ENCODE measurements at places on chromosomes 2 and 18. TPM values are rescaled to one million over a fixed set of nuclear protein-coding genes. Genes with fewer than 3 reads are reported as not detected.
A peak's percentile ranks its signal among the peaks of the same experiment; 100 is the strongest.

Gene NR4A2
- 36.1 TPM for total RNA-seq

Gene TACR1
- not detected for total RNA-seq

Gene KIAA2012
- total RNA-seq, result not detected

Gene DSG1
- total RNA-seq, result not detected

Gene CCDC102B
- total RNA-seq, result 4.3 TPM

Gene LCT
- total RNA-seq, result 0.29 TPM

Gene ERMN
- 3.5 TPM for total RNA-seq

Gene EHD3
- total RNA-seq, result 0.95 TPM

Gene CNGA3
- not detected for total RNA-seq

Gene CROCC2
- not detected for total RNA-seq

Gene SCN9A
- total RNA-seq, result 0.38 TPM

Gene L3MBTL4
- 0.12 TPM for total RNA-seq

Gene CGREF1
- 2.4 TPM for total RNA-seq

DNA sequence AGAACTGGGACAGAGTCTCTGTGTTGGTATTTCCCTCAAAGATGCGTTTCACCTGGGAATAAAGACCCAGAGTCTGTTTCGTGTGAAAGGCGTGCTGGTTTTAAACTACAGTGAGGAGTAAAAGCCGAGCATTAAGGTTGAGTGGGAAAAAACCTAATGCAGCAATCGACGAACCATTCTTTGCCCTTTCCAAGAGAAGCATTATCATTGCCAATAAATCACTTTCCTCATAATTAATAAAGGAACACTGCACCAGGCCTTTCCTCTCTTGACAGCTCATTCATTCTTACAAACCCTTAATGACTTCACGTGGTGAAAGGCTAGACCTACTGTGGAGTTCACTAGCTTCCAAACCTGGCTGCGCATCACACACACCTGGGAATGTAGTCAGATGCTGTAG lies 896 bp upstream of the SLC8A1 start:
- DNase-seq, result no peak

DNA sequence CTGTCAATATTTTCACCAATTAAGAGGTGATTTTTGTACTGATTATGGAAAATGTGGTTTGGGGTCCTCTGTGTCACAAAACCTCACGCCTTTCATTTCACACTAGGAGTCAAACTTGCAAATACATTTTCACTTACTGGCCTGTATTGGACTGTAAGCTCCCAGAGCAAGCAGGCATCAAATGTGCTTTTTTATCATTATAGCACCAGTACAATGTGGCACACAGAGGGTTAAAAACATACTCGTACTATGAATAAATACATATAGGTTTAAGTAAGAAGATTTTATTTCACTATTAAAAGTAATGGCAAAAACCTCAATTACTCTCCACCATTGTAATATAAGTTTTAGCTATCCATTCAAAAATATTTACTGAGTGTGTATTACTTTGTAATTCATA lies 56.7 kb downstream of the ABCB11 start:
- DNase-seq, result no peak

DNA sequence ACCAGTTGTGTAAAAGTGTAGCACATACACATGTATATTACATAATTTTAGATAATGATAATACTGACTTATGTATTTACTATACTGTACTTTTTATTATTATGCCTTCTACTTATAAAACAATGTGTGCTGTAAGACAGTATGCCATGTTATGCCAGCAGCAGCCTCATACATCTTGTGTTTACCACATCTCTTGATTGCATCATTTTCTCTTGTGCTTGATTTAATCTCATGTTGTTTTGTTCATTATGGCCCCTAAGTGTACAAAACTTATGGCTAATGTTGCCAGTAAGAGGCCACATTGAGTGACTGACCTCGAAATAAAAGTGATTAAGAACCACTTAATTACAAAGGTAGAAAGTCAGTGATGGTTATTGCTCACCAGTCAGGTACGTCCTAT lies 128.0 kb upstream of the SP5 start:
- no peak for DNase-seq

DNA sequence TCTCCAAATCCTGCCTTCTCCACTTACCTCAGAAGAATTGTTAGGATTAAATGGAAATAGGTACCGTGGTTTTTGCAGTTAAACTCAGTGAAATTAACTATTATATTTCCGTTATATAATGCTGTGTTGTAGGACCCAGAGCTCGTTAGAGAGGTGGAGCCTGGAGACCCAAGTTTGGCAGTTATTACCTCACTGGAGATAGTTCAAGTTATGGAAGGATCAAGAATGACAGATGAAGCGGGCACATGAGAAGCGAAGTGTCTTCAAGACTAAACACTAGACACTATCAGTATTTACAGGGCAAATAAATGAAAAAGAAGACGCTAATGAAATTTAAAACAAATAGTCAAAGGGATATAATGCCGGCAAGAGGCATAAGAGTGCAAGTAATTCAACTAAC lies 866 bp downstream of the CWC22 start:
- DNase-seq, result no peak

GRCh38 chr2:43313642-43314017 lies 87.2 kb upstream of the ZFP36L2 start:
- DNase-seq, result no peak

DNA sequence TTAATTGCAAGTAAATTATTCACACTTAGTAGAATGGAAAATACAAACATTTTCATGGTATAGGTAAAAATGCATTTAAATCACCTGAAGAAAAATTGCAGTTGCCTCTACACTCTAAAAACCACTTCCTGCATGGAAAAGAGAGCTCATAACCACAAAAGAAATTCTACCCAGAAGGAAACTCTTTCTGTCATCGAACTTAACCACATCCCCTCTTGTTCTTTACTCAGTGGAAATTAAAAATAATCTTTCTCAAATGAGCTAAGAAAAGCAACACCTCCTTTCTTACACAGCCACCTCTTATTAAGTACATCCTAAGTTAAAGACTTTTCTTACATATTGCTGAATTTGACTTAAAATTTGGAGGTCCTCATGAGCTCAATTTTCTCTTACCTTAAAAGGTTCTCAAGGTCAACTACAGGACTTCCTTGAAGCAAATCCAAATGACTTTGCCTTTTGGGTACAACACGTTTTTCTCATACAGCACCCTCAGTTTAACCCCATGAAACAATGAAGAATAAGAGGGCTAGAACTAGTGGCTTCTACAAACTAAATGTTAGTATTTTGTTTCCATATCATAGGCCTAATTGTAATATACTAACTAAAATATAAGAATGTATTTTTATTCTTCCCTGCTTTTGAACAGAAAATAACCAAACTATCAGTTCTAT lies 109.1 kb upstream of the CRIM1 start:
- no peak for DNase-seq

GRCh38 chr2:154226931-154227330 lies 355.2 kb downstream of the GALNT13 start:
- no peak for DNase-seq

DNA sequence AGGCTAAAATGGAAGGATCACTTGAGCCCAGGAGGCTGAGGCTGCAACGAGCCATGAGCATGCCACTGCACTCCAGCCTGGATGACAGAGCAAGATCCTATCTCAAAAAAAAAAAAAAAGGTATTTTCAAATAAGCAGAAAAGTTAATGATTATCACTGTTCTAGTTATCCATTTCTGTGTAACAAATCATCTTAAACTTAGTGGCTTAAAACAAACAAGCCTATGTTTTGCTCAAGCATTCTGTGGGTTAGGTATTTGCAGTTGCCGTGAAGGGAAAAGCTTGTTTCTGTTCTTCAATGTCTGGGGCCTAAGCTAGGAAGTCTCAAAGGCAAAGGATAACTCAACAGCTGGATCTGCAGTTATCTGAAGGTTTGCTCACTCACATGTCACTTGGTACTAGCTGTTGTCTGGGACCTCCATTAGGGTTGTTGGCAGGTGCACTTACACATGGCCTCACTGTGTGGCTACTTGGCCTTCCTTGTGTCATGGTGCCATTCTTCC lies 14.1 kb downstream of the MFF start:
- DNase-seq, result no peak

DNA sequence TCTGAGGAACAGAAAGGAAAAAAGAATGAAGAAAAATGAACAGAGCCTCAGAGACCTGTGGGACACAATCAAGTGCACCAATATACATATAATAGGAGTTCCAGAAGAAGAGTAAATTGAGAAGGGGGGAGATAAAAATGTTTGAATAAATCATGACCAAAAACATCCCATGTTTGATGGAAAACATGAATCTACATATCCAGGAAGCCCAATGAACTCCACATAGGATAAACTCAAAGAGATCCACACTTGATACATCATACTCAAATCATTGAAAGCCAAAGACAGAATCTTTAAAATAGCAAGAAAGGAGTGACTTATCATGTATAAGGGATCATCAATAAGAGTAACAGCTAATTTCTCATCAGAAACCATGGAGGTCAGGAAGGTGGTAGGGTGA lies 80.0 kb downstream of the COA5 start:
- no peak for DNase-seq

GRCh38 chr18:79394534-79395307 lies 1.0 kb upstream of the NFATC1 start:
- peak; percentile 83 for DNase-seq

DNA sequence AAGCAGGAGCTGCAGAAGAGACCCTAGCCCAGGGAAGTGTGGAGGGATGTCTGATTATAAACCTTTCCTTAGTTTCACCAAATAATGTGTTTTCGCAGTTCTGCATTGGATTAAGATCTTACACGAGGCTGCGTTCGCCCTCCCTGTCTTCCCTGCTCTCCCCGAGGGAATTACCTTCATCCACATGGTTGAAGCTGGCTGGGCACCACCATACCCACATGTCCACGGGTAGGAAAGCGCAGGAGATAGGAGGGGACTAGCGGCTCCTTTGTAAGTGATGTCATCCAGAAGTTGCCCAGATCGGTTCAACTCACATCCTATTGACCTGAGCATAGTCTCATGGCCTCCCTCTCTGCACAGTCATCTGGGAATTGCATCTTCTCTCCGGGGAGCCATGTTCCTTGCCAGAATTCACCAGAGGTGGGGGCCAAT lies 1.1 kb downstream of the TTL start:
- DNase-seq, result no peak

DNA sequence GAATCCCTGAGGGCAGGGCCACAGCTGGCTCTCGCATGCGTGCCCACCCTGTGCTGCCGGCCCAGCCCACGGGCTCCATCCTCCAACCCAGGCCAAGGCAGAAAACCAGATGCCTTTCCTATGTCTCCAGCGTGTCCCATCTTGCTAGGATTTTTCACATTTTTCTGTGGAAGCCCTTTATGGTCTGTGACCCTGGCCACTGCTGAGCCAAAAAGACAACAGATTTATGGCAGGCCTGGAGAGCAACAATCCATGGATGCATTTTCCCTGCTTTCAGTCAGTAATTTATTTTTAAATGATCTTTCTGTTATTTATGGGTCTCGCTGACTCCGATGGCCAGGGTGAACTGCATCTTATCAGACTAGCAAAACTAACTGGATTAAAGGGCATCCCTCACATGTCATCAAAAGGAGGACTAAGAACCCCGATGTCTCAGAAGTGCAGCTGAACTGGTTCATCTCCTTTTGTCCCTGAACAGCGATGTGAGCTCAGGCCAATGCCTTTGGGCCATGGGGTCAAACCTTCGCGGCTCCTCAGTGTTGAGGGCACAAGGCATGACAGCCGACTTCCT lies 346.0 kb downstream of the CYRIA start:
- no peak for DNase-seq

GRCh38 chr2:177783835-177784744 lies 288.5 kb downstream of the PDE11A start:
- no peak for DNase-seq

DNA sequence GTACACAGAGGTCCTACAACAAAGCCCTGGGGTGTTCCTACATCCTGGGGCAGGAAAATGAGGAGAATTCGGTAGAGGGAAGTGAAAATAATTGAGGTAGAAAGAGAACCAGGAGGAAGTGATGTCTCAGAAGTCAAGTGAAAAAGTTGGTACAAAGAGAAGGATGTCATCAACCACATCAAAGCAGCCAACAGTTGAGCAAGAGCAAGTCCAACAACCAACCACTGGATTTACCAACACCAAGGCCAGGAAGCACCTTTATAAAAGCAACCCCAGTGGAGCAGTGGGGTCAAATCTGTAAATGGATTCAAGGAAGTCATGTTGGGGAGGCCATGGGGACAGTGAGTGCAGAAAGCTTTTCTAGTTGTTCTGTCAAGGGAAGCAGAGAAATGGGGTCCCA lies 360.4 kb downstream of the ZNF516 start:
- peak; percentile 3 for DNase-seq

DNA sequence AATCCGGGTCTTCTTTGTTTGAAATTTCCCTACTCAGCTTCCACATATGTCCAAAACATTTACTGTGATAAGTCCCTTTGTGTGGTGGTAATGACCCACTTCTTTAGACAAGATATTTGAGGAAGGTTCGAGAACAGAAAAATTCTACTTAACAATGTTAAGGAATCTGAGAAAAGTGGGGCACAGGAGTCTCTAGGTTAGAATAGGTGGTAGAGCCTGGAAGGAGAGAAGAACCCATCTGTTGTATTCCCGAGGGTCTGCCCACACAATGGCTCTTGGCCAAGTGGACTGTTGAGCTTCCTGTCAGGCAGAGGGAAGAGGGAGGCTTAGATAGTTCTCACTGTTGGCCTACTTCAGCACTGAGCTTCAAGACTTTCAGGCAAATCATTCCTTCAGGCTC lies 4.3 kb downstream of the IGFBP2 start:
- DNase-seq, result no peak

- no peak for DNase-seq
These were observed 281.5 kb downstream of the NEDD4L start for GRCh38 chr18:58325494-58325893.

DNA sequence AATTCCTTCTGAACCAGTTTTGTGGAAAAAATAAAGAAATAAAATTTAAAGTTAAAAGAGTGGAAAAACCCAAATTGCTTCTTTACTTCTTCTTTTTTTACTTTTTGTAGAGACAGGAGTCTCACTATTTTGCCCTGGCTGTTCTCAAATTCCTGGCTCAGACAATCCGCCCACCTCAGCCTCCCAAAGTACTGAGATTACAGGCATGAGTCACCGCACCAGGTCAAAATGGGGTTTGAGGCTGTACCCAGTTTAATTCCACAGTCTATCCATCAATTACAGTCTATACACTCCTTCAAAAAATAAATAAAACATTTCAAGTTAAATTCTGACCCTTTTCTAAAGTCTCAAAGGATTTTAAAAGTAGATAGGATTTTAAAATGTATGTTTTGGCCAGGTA lies 120.3 kb downstream of the FAM161A start:
- no peak for DNase-seq

- no peak for DNase-seq
These were observed 9.0 kb downstream of the TEX51 start for GRCh38 chr2:126907671-126908070.

DNA sequence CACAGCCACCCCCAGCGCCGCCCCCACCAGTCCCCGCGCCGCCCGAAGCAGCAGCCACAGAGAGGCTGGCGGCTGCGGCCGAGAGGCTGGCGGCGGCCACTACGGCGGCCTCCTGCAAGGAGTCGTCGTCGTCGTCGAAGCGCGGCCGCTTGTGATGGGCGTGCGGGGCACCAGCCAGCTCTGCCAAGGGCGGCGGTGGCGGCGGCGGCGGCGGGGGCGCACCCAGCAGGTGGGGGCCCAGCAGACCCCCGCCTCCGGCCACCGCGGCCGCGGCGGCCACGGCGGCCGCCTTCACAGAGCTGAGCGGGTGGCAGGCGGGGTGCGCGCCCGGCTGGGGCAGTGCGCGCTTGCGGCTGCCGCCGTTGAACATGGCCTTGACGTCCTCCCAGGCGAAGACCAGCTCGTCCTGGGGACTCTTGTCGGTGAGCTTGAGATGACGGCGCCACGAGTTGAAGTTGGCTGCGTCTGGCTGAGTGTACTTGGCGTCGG lies 3.3 kb downstream of the SKOR2 start:
- DNase-seq, result no peak
